ENCODE measurements at places on chromosomes 1 and 21. TPM values are rescaled to one million over a fixed set of nuclear protein-coding genes. Genes with fewer than 3 reads are reported as not detected.

DNA sequence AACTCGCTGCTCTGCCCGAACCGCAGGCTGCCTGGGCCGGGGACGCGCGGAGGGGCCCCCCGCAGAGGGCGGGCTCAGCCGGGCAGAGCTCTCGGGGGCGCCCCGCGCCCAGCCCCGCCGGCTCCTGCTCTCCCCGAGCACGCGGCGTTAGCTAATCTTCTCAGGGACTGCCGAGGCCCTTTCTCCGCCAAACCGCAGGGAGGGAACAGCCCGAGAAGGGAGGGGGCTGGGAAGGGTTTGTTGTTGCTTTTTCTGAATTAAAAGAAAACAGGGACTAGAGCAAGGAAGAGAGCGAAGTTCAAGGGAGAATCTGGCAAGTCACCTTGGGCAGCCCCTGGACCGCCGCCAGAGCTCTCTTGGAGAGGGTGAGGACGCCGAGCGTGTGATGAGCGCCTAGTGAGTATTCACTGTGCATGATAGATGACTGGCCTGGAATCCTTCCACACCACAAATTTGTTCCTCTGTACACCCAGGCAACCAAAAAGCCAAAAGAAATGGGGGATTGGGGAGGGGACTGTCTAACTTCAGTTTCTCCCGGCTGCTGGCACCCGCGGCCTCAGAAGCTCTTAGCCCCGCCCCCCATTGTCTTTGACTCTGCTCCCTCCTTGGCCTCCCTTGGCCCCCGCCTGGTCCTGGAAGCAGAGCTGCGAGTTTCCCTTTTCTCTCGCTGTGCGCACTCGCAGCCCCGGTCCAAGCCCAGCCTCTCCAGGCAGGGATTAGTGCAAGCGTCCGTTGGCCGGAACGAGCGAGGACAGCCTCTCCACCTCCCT, 19.7 kb upstream of the LMX1A start:
- peak; percentile 41 for DNase-seq

DNA sequence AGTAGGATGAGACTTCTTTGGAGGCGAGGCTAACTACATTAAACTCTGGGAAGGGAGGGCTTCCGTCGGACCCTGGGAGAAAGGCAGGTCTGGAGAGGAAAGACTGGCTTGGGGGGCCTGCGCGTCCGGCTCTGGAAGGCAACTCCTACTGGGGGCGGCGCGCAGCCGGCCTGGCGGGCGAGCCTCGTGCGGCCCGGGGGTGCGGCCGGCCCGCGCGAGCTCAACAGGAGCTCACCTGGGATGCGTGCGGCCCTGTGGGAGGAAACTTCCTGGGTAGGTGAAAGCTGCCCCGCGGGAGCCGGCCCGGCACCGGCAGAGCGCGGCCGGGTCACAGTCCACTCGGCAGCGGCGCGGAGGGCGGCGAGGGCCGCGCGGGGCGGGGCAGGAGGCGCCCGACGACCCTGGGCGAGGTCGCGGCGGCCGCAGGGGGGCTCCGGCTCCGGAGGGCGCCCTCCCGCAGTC, 449 bp downstream of the EPS15 start:
- peak; percentile 39 for DNase-seq

- no peak for DNase-seq
These were observed 4.2 kb upstream of the KRTAP12-1 start for GRCh38 chr21:44686000-44686781.

- DNase-seq = no peak
These were observed 139.2 kb upstream of the SYT6 start for GRCh38 chr1:114292835-114293234.

DNA sequence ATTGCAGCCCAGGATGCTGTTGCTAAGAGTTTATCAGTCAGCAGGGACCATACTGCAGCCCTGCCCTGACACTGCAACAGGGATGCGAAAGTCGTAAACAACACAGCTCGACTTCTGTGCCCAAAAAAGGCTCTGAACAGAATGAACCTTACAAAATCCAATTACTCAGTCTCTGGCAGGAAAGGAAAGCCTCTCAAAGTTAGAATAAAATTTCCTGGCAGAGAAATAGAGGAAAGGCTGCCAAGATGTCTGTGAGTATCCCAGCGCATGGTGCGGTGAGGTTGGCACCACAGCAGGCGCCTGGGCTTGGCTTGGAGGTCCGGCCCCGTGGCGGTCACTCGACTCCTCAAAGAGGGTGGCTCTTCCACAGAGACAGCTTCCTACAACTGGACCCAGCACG, 185.8 kb downstream of the PCP4 start:
- DNase-seq = no peak

GRCh38 chr1:6603915-6604558, 1.4 kb upstream of the KLHL21 start:
- DNase-seq = no peak

DNA sequence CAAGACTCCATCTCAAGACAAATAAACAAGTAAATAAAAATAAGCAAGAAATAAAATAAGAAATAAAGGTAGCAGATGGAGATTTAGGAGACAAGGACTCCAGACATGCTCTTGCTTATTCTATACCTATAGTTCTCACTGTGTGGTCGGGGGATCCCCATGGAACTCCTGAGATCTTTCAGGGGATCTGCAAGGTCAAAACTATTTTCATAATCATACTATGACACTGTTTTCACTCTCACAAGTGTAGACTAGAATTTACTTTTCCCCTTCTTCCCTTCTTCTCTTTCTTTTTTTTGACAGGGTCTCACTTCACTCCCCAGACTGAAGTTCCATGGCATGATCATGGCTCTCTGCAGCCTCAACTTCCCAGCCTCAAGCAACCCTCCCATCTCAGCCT, 29.8 kb upstream of the NLRP3 start:
- DNase-seq = no peak

DNA sequence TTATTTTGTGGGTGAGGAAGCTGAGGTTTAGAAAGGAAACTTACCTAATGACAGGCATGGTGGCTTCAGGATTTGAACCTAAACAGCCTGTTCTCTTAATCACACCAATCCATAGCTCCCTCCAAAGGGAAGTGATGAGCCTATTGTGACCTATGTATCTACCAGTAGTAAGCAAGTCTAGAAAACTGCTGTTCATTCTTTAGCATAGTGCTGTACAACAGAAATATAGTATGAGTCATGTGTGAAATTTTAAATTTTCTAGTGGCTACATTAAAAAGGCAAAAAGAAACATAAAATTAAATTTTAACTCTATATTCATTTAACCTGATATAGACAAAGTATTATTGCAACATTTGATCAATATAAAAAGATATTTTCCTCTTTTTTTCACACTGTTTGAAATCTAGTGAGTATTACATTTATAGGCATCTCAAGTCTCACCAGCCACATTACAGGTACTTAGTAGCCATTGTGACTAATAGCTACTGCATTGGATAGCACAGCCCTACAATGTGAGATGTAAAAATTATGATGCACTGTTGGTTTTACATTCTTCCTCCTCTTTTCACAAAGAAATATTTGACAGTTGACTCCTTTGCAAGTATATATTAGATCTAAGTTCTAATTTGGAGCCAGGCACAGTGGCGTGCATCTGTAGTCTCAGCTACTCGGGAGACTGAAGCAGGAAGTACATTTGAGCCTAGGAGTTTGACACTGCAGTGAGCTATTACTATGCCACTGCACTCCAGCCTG, 16.6 kb downstream of the IPO9 start:
- peak; percentile 40 for DNase-seq

- DNase-seq = no peak
These were observed 45.0 kb downstream of the UBASH3A start for GRCh38 chr21:42448686-42449085.

GRCh38 chr1:233909195-233909594, 4.7 kb downstream of the SLC35F3 start:
- DNase-seq = peak; percentile 97

DNA sequence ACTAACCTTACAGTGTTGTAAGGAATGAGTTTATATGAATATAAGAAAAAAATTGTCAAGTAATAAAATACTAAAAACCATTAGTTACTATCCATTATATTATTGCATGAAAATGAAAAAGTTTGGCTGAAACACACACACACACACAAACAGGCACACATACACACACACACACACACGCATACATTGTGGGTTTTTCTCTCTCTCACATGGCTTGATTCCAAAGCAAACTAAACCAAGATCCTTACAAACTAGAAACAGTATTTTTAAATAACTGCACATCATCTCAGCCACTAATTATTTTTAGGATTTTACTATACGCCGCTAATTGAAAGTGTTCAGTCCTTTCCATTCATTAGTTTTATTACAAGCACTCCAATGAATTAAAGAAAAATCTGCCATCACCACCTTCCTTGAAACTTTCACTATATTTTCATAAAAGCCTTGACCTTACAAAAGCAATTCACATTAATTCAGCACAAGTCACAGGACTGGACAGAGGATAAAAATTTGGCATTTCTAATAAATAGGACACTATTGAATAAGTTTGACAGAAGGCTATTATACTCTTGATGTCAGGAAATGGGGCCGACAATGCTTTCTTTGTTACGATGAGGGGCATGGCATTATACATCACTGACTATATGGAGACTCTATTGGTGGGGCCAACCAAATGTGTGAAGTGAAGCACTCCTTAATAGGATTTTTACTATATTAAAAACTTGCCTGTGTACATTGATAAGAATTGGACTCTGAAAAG, 187.0 kb upstream of the ESRRG start:
- no peak for DNase-seq

- peak; percentile 56 for DNase-seq
These were observed 5.7 kb downstream of the TPM3 start for GRCh38 chr1:154186177-154186576.

DNA sequence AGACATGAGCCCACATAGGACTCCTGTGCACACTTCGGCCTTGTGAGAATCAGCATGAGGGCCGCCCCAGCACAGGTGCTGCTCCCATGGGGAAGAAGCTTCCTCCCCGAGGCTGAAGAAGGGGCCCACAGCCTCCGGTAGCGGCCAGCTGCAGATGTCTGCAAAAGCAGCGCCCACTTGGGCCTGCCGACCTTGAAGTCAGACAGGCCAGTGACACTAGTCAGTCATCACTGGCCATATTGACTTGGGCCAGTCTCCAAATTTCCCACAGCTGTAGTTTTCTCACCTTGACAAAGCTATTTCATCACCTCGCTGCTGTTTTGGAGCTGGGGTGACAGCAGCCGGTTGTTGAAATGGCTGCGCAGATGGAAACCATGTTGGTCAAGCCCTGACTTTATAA, 83.0 kb downstream of the RIPK4 start:
- DNase-seq = no peak

DNA sequence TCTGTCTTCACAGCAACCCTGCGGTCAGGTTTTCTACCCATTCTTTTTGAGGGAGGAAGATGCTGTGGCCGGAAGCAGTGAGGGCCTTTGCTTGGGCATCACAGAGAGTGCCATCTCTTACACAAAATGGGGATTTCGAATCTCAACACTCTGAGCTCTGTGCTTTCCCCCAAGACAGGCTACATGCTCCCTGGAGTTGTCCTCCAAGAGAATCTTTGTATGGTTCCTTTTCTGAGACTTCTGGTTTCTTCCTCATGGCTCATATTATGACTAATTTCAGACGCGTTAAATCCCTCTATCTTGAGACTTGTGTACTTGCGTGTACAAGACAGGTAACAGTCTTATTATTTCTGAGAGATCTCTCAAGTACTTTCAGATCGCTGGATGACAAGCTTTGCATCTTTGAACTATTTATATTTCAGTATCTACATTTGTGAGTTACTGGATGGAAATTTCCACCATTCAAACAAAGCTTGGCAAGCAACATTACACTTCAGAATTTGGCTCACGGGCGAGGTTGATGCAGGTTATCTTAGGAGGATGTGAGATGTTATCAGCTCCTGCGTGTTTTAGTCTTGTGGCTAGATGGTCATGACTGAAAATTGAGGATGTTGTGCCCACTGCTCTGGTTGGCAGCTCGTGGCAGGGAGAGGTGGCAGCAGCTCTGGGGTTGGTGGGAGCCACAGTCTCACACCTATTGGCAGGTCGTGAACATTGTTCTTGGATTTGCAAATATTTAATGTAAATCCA, 19.4 kb downstream of the ABCG1 start:
- no peak for DNase-seq

DNA sequence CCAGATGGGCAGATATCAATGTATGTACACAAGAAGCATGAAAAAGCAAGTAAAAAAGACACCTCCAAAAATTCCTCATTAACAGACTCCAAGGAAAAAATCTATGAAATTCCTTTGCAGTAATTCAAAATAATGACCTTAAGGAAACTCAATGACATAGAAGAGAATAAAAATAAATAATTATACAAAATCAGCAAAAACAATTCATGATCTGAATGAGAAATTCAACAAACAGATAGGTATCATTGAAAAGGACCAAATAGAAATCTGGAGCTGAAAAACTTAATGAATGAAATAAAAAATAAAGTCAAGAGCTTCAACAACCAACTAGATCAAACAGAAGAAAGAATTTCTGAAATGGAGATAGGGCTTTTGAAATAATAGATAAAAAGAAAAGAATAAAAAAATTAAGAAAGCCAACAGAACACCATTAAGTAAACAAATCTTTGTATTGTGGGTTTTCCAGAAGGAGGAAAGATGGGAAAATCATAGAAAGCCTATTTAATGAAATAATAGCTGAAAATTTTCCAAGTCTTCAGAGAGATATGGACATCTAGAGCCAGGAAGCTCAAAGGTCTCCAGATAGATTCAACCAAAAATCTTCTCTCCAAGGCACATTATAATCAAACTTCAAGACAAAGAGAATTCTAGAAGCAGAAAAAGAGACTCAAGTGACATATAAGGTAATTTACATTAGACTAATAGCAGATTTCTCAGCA, 52.0 kb upstream of the KCNK1 start:
- no peak for DNase-seq

The DPYD gene
- 0.94 TPM for polyA plus RNA-seq

The ANKRD35 gene
- 0.26 TPM for polyA plus RNA-seq

The LEPR gene
- 0.55 TPM for polyA plus RNA-seq

The CFHR3 gene
- polyA plus RNA-seq = not detected

The ADAMTS1 gene
- 16.9 TPM for polyA plus RNA-seq

The ATP5PO gene
- 310 TPM for polyA plus RNA-seq

The DENND2C gene
- 2.6 TPM for polyA plus RNA-seq

The DNMT3L gene
- polyA plus RNA-seq = not detected

The LCE1D gene
- polyA plus RNA-seq = not detected

The CFHR5 gene
- polyA plus RNA-seq = not detected

The KMO gene
- 0.09 TPM for polyA plus RNA-seq

The NBPF10 gene
- 0.32 TPM for polyA plus RNA-seq

The ARMH1 gene
- polyA plus RNA-seq = not detected

The TEKT2 gene
- polyA plus RNA-seq = 0.28 TPM

The KRTAP21-2 gene
- not detected for polyA plus RNA-seq

The AGBL4 gene
- polyA plus RNA-seq = not detected

The HSD3B1 gene
- polyA plus RNA-seq = 0.08 TPM

The GLIS1 gene
- polyA plus RNA-seq = not detected

All from foreskin keratinocyte (primary cell).